Heart left ventricle (tissue), 16 donors: ENCODE measurements at places on chromosomes 5 and 9.
A peak's percentile ranks its signal among the peaks of the same experiment; 100 is the strongest.

DNA sequence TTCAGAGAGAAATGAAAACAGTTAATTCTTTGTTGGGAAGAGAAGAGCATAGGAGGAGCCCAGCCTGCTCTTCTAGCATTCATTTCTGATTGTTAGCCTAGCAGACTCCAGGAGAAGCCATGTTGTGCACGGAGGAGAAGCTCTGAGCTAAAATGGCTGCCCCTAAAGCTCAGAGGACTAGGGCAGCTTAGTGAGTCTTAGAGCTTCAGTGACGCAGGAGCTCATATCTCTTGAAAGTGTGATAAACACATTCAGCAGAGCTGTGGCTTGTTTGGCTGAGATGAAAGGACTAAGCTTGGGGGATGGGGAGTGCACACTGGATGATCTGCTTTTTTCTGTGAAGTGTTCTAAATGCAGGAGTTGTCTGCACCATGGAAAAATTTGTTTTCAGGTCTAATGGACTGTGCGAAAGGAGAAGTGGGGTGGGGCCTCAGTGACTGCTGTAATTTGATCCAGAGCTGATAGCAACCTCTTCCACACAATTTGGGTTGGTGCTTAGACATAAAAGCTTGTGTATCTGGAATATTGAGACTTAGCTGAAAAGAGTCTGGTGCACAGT is 58.5 kb downstream of the ZNF462 start:
- DNase-seq, result peak; percentile 63

GRCh38 chr5:139131921-139132432 is 66.2 kb downstream of the SIL1 start:
- no peak for DNase-seq

DNA sequence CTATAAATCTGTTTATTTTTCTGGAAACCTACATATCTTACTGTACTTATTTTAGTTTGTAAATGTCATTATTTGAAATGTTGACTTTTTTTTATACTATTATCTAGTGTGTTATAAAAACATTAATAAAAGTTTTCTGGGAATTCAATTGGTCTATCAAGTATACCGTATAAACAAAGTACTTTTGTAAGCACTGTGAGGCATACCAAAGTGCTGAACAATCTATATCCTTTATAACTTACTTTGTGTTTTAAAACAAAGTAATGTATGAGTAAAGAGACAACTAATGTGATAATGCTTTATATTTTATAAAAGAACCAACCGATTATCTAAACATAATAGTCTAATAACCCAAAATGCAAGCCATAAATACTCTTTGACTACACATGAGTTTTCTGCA is 23.1 kb downstream of the EDIL3 start:
- no peak for DNase-seq

DNA sequence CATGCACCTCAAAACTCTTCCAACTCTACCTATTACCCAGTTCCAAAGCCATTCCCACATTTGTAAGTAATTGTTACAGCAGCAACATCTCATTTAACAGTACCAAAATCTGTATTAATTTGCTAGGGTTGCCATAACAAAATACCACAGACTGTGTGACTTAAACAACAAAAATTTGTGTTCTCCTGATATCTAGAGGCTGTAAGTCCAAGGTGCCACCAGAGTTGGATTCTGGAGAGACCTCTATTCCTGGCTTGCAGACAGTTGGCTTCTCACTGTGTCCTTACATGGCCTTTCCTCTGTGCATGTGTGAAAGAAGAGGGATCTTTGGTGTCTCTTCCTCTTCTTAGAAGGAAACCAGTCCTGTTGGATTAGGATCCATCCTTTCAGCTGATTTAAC is 203.8 kb upstream of the PIK3R1 start:
- no peak for DNase-seq

DNA sequence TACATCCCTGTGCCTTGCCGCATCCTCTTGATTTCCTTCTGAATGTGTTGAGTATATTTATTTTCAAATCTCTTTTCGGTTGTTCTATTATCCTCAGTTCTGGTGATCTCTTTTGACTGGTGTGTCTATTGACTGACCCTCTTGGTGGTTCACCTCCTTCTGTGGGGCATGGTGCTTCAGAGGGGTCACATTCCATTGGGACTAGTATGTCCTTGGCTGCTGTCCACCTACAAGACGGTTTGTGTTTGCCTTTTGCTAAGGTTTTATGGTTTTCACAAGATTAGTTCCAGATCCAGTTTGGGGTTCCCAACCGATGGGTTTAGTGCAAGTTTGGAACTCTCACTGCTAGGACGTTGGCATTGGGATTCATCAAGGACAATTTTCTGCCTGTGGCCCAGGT is 66.6 kb downstream of the PHF2 start:
- DNase-seq, result no peak

DNA sequence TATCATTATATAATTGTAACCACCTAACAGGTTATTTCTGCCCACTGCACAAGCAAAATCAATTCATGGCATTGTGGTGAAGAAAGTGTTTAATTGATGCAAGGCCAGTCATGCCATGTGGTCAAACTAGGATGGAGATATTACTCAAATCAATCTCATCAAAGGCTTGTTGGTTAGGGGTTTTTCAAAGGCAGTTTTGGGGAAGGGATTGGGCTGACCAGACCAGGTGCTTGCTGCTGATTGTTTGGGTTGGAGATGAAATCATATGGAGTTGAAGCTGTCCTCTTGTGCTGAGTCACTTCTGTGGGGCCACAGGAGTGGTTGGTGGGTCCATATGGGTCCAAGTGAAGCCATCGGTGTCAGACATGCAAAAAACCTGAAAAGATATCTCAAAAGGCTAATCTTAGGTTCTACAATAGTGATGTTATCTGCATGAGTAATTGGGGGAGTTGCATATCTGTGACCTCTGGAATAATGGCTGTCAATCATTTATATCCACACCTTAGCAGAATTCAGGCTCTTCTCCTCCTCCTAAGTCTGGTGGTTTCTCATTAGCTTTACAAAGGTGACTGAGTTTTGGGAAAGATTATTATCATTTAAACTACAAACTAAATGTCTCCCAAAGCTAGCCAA is 44.9 kb downstream of the HMGCS1 start:
- DNase-seq, result no peak
